ENCODE measurements at places on chromosomes 4 and X.

GRCh38 chr4:7530082-7530481, 95.4 kb upstream of the PSAPL1 start:
- DNase-seq: no peak

- DNase-seq: no peak
These were observed 5.6 kb upstream of the BANK1 start for GRCh38 chr4:101784957-101785356.

GRCh38 chrX:25433307-25433706, 417.5 kb upstream of the ARX start:
- no peak for DNase-seq

DNA sequence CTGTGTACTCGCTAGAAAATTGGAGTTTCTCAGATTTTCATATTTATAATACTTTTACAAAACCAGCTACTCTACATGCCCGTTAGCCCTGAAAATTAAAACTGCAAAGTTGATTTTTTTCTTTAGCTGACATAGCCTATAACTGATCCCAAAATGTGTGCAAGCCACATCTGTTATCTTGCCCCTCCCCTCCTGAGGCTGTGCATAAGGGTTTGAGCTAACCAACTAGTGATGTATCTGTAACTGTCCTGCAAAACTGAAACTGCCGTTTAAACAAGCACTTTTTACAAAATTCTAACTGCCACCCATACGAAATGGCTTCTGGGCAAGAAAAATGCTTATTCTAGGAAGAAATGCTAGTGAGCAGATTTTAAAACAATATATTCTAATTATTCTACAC, 59.1 kb downstream of the EDNRA start:
- DNase-seq: no peak

DNA sequence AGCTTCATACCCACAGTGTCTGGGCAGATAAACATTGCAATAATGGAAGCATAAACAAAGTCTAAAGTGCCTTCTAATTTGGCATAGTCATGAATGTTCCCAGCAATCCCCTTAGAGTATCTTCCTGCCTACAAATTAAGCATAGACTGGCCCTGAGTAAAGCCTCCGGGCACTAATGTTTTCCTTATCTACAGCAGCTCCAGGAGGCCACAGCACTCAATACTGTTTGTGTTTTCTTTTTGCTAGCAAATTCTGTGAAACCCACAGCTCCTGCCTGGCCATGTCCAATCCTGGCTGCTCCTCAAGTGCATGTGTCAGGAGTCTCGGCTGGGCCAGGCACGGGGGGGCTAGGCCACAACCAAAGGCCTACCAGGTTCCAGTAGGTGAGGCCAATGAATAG, 102.7 kb upstream of the TBC1D9 start:
- no peak for DNase-seq

DNA sequence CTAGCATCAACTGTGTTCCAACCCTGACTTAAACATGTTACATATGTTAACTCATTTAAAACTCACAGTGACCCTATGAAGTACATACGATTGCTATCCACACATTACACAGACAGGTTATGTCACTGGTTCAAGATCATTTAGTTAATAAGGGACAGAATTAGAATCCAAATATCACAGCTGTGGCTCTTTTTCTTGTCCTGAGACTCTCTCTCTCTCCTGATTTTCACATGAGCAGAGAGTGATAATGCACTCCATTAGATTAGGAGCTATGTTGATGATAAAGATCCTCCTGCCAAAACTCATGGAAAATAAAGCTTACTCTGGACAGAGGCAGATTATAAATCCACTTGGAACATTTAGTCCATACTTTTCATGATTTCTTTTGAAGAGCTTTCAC, 408.3 kb downstream of the PPARGC1A start:
- DNase-seq: no peak

GRCh38 chrX:24260842-24261550, 52.9 kb downstream of the SUPT20HL2 start:
- DNase-seq: no peak

DNA sequence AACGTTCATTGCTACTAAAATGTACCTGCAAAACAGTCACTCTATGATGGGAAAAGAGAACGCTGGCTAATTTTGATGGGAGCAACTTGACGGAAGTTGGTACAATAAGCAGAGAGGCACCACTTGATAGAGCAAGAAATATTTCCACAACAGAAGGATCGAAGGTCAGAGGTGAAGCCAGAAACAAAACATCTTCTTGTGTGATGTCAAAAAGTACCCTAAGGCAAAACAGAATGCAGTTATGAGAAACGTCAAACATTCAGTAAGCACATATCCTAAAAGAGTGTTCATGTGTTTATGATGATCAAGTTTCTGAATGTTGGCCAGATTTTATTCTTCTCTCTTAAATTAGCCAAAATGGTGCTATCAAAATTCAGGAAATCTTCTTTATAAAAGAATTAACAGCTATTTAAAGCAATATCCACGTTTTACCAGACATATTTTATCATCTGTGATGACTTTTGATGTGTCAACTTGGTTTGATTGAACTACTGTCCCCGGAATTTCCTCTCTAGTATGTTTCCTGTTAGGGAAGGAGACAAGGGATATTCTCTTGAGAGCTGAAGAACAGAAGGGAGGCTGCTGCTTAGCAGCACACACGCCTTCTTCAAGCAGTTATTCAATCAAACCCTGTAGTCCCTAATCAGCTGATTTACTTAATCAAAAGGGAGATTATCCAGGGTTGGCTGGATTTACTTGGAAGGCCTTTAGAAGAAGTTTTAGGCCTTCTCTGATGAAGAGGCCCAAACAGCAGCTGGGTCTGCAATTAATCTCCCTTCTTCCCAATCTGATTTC, 15.7 kb downstream of the AASDH start:
- DNase-seq: no peak
